ENCODE measurements at places on chromosomes 16 and 17. TPM values are rescaled to one million over a fixed set of nuclear protein-coding genes. Genes with fewer than 3 reads are reported as not detected.

GRCh38 chr17:14843086-14843795, 421.9 kb downstream of the PMP22 start:
- no peak for DNase-seq

DNA sequence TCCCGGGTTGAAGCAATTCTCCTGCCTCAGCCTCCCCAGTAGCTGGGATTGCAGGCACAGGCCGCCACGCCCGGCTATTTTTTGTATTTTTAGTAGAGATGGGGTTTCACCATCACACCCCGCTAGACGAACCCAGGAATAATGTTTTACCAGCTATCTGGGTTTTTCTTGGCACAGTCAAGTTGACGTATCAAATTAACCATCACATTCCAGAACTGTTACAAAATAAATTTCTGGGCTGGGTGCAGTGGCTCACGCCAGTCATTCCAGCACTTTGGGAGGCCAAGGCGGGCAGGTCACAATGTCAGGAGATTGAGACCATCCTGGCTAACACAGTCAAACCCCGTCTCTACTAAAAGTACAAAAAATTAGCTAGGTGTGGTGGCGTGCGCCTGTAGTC, 501.2 kb downstream of the SHISA9 start:
- no peak for DNase-seq

The DNASE1L2 gene
- not detected for total RNA-seq

- DNase-seq: peak; percentile 30
Measured at GRCh38 chr17:12395733-12396354, 269.8 kb upstream of the MYOCD start.

- no peak for DNase-seq
Measured at GRCh38 chr16:2466667-2467527, 4.2 kb upstream of the NTN3 start.

- no peak for DNase-seq
Measured at GRCh38 chr16:67652578-67653127, 7.4 kb downstream of the ACD start.

GRCh38 chr17:40177275-40177874, at the start of gene RAPGEFL1:
Gene RAPGEFL1 (plus strand): TSS chr17:40177470. CDS start chr17:40177862, 392 bp downstream.
- DNase-seq: no peak

DNA sequence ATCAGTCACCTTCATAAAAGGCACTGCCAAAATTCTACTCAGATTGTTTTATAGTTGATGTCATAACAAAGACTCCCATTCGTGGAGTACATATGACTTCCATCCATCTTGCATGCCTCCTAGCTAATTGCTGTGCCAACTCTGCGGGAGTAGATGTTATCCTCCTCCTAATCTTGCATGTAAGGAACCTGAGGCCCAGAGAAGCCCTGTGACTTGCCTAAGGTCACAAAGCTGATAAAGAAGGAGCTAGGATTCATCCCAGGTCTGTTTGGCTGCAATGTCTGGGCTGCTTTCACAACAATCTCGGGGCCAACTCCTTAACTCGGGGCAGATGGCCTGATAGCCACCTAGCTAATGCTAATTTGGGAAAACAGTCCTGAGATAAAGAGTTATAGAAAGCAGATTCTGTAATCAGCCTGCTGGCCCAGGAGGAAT, 87.3 kb downstream of the YPEL2 start:
- no peak for DNase-seq

GRCh38 chr16:1316033-1316405, 6.6 kb downstream of the UBE2I start:
- DNase-seq: no peak

DNA sequence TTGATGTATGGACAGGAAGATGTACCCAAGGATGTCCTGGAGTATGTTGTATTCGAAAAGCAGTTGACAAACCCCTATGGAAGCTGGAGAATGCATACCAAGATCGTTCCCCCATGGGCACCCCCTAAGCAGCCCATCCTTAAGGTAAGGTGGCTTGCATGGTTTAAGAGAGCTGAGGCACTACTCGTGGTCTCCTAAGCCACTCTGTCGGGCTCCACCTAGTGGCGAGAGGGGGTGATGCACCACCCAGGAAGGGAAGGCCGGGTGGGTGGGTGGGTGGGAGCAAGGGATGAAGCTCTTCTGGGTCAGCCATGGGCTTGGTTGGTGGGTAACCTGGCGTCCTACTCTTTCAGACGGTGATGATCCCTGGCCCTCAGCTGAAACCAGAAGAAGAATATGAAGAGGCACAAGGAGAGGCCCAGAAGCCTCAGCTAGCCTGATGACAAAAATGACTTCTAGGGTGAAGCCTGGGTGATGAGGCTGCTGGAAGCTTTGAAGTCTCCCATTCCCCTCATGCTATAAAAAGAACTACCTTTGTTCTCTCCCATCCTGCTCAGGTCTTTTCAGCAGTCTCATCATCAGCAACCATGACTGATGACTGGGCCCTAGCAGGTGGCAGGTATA, 21.5 kb downstream of the GPR179 start:
- peak; percentile 34 for DNase-seq

- DNase-seq: no peak
Measured at GRCh38 chr17:8857919-8858318, 9.6 kb downstream of the PIK3R6 start.

- no peak for DNase-seq
Measured at GRCh38 chr17:37769050-37769449, 24.2 kb upstream of the HNF1B start.

The TSPAN10 gene
- 1.5 TPM for total RNA-seq

DNA sequence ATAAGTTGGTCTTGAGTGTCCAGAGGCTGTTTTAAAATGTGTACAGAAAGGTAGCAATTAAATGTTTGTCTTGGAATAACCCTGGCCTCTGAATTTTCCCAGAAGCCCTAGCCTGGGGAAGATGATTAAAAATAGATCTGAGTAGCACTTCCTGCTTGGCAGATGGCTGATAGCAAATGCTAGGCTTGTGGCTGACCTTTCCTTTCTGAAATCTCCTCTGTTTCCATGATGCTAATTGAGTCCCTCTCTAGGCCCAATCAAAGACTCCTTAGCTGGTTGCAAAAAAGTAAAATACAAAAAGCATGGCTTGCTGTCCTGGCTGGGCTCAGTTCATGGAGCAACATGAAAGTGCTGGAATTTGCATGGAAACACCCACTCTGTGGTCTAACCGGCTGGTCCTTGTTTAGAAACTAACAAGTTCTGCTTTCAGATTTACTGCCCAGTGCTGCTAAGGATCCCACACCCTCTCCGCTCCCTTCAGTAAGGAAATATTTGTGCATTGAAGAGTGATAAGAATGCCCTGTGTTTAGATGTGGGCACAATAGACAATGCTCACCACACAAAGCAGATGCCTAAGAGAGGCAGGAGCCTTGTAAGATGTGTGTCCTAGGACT, 40.8 kb downstream of the YPEL2 start:
- DNase-seq: peak; percentile 88

GRCh38 chr16:66931665-66932064, 2.5 kb downstream of the CIAO2B start:
- DNase-seq: no peak

The CCNF gene
- total RNA-seq: 35.8 TPM

- DNase-seq: no peak
Measured at GRCh38 chr16:84843149-84844048, 23.6 kb downstream of the CRISPLD2 start.

DNA sequence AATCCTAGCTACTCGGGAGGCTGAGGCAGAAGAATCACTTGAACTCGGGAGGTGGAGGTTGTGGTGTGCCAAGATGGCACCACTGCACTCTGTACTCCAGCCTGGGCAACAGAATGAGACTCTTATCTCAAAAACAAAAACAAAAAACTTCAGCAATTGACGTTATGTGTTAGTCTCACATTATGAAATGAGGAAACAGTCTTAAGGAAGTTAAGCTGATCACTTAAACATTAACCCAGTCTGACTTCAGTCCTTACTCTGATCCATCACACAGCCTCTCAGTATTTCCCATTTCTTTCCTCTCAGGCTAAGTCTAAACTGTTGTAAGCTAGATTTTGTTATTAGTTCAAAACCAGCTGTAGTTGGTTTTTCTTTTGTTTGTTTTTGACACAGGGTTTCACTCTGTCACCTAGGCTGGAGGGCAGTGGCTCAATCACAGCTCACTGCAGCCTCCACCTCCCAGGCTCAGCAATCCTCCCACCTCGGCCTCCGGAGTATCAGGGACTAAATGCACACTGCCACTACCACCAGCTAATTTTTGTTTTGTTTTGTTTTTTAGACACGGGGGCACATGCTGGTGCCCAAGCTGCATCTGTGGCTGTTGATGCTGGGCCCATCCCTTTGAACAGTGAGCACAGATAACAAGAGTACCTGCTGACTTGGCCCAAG, 6.3 kb downstream of the JPT1 start:
- no peak for DNase-seq

- no peak for DNase-seq
Measured at GRCh38 chr17:63598281-63598680, 2.4 kb upstream of the TACO1 start.

The HBA1 gene
- total RNA-seq: not detected

The NACA2 gene
- not detected for total RNA-seq

The ASB16 gene
- total RNA-seq: not detected

The PRSS27 gene
- 0.02 TPM for total RNA-seq

The TMED6 gene
- total RNA-seq: not detected

The CD300A gene
- total RNA-seq: not detected

The LAT gene
- total RNA-seq: 0.50 TPM

Data from H4 (cell line).